ENCODE measurements at places on chromosomes 1 and 21.

- DNase-seq: no peak
These were observed 2.1 kb downstream of the SDE2 start for GRCh38 chr1:225996946-225997545.

DNA sequence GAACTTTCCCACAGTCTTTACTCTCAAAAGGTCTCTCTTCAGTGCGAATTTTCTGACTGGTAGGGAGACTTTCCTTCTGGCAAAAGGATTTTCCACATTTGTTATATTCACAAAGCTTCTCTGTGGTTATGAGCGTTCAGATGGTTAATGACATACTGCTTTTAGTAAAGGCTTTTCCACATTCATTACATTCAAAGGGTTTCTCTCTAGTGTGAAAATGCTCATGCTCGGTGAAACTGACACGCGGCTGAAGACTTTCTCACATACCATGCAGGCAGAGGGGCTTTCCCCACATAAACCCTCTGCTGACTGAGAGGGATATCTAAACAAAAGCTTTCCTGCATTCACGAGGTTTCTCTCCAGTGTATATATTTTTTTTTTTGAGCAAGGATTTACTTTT lies 9.9 kb upstream of the KLF18 start:
- no peak for DNase-seq

- peak; percentile 40 for DNase-seq
These were observed 642 bp downstream of the HCRTR1 start for GRCh38 chr1:31617916-31618746.

DNA sequence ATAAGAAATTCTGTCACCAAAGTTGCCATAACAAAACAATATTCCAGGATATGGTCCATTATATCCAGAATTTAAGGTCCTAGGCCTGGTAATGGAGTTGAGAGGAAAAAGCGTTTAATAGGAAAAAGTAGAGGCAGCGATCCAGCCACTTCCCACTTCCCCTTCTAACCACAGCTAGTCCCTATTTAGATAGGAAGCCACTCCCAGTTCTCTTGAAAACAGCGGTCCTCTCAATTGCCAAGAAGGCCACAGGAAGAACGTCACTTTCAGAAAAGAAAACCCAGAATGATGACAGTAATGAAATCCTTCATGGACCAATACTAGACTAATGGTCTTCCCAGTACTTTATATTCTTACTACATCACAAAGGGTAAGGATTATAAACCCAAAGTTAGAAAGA lies 38.6 kb downstream of the ABL2 start:
- DNase-seq: no peak

DNA sequence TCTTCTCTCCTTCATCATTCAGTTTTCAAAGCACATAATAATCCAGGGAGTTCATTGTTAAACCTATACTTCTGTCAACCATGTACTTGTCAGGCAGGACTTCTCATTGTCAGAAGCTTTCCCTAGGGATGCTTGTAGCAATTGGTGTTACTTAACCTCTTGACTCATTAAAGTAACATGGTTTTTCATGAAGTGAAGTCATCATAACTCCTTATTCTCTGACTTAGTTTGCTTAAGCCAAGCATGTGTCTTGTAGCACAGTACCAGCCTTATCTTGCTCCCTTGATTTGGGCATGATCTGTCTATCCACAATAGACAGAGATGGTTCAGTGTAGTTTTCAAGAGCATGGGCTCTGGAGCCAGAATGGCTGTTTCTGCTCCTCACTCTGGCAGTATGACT lies 45.3 kb downstream of the LRIG2 start:
- no peak for DNase-seq

DNA sequence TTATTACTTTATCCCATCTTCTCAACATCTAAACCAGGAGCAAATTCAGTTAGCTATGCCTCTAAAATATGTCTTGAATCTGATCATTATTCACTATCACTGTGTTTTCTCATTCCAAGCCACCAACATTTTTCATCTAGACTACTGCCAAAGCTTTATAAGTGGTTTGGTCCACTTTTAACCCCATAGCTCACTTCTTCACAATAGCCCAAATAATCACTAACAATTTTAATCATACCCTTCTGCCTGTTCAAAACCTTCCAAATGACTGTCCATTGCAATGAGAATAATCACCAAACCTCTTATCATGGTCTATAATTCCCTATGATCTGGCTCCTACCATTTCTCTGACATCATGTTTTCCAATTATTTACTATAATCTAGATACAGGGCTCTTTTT lies 149.8 kb upstream of the ZNHIT6 start:
- DNase-seq: no peak

DNA sequence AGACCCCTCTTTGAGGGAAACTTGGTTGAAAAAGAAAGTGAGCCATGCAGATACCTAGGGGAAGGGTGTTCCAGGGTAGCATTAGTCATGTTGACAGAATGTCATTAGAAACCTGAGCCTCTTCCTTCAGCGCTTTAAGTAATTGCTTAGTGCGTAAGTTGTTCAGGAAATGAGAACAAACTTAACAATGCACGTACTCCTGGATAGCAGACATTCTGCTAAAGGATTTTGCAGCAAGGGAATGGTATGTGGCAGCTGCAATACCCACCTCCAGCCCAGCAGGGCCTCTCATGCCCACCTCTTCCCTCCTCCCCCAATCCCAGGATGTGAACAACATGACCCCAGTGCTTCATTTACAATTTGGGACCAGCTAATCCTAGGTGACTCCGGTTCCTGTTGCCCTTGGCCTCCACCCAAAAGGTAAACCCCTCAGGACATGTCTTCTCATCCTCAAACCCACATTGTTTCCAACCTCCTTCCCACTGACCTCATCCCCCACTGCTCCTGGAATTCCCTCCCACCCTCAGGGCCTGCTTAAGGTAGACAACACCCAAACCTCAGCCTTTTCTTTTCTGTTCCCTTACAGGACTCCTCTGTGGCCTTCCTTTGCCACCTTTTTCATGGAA lies 98.0 kb upstream of the BCAR3 start:
- no peak for DNase-seq

DNA sequence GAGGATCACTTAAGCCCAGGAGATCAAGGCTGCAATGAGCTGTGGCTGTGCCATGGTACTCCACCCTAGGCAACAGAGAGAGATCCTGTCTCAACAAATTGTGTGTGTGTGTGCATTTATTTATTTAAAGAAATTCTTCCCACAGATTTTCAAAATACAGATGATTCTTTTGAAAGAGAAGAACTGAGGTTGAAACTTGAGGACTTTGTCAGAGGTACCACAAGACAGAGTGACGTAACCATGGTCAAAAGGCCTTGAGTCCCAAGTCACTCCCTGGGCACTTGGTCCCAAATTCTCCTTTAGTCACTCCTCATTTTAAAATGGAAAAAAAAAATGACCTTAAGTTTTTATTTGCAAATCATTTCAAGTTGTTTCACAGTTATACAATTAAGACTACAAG lies 57.4 kb downstream of the TIAM1 start:
- DNase-seq: no peak

- DNase-seq: no peak
These were observed 40.7 kb downstream of the MAP3K21 start for GRCh38 chr1:233368106-233368788.

- DNase-seq: no peak
These were observed 447.8 kb downstream of the PTPRU start for GRCh38 chr1:29684141-29684540.

Data from stimulated activated CD4-positive, alpha-beta T cell treated with anti-CD3 and anti-CD28 coated beads, Interleukin-4, amount 100 ng/mL, for 24 hours (primary cell).